Activated CD4-positive, alpha-beta T cell treated with anti-CD3 and anti-CD28 coated beads, Interleukin-2, amount 10 ng/mL, durations not matched to agents 7 days and 5 days (primary cell): ENCODE measurements at places on chromosomes 4 and X.

DNA sequence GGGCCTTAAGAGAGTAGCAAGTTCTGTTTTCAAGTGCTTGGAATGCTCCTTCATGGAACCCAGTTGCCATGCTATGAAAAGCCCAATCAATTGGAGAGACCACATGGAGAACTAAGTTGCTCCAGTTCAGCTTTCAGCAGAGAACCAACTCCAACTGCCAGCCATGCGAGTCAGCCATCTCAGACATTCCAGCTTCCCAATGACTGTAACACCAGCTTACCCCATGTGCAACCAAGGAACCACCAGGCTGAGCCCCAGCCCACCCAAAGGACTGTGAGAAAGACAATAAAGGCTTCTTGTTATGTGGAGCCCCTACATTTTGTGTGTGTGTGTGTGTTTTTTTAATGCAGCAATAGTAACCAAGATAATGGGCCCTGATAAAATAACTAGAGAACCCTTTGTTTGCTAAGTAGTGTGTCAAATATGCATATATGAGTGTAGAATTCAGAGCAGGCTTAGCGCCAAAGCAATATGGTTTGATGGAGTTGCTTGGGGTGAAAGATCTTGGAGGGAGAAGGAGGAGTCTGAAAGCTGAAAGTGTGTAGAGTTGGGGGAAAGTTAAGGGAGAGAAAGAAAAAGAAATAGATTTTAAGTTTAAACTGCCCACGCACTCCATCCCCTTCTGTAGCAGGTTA lies 35.0 kb upstream of the CCKAR start:
- DNase-seq = no peak

DNA sequence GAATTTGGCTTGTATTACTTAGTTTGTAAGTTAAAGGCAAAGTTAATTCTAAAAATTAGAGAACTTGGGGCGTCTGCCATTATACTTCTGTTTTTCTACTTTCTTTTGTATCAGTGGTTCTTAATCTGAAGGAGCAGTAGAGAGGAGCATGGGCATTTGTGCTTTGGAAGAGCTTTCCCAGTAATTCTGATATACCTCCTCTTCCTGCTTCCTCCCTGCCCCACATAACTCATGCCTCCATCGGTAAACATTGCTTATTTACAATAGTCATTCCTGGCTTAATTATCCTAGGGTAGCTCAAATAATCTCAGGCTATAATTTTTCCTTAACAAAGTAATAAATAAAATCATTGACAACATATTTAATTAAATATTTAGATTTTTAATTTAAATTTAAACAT lies 37.1 kb upstream of the SPARCL1 start:
- no peak for DNase-seq

- DNase-seq = no peak
Observed at GRCh38 chr4:153661908-153662307, 22.2 kb upstream of the TLR2 start.

GRCh38 chr4:16111533-16111932 lies 27.7 kb upstream of the PROM1 start:
- no peak for DNase-seq

GRCh38 chr4:96675896-96676295 lies 836.0 kb downstream of the PDHA2 start:
- no peak for DNase-seq

DNA sequence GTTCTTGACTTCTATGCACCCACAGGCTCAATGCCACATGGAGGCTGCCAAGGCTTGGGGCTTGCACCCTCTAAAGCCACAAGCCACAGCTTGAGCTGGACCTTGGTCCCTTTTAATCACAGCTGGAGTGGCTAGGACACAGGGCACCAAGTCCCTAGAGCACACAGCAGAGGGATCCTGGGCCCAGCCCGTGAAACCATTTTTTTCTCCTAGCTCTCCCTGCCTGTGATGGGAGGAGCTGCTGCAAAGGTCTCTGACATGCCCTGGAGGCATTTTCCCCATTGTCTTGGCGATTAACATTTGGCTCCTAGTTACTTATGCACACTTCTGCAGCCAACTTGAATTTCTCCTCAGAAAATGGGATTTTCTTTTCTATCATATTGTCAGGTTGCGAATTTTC lies 410.9 kb downstream of the GRID2 start:
- no peak for DNase-seq

- no peak for DNase-seq
Observed at GRCh38 chr4:117001077-117001476, 84.3 kb downstream of the TRAM1L1 start.

GRCh38 chr4:159009521-159009920 lies 93.4 kb upstream of the RAPGEF2 start:
- DNase-seq = no peak

- DNase-seq = no peak
Observed at GRCh38 chr4:174940002-174940401, 21.8 kb downstream of the ADAM29 start.
